ENCODE measurements at places on chromosomes 12 and 14. TPM values are rescaled to one million over a fixed set of nuclear protein-coding genes. Genes with fewer than 3 reads are reported as not detected.

DNA sequence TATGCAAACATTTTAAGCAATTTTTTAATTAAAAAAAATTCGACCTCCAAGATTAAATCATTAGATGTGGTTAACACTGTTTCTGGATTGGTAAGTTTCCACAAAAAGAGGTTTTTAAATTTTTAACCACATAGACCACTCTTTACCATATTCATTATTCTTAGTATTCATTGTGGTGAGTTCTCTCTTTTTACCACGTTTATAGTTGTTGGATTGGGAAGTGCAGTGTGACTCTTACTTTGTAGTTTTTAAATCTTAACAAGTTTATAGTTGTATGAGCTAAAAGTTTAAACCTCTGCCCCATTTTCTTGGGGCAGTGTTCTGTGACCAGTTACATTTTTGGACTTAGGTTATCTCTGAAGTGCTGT lies 8.6 kb downstream of the ATP2A2 start:
- DNase-seq, result no peak

- no peak for DNase-seq
These were observed 163.6 kb upstream of the TBX3 start for GRCh38 chr12:114847441-114848035.

DNA sequence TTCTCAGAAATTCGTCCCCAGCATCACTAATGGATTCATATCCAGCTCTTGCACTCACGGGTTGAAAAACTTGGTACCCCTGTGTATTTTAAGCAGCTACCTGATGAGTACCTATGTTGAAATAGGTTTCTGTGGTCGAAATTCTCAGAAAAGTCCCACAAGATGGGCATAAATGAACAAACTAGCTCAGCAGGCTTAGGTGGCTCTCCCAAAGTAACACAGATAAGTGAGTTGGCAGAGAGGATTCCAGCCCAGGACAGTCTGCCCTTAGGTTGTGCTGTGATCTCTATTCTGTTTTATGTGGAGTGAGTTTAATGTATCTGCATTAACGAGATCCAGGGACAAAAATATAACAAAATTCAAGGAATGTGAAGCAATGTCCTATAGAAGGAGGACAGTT lies 92.3 kb downstream of the RGS6 start:
- no peak for DNase-seq

CNIH1 gene
- total RNA-seq, result 87.3 TPM

A2ML1 gene
- total RNA-seq, result not detected

Data from cardiac muscle cell (in vitro differentiated cells and primary cell).